ENCODE measurements at places on chromosomes 1 and 21.

- no peak for DNase-seq
Measured at GRCh38 chr1:40981691-40982448, 2.4 kb downstream of the CTPS1 start.

DNA sequence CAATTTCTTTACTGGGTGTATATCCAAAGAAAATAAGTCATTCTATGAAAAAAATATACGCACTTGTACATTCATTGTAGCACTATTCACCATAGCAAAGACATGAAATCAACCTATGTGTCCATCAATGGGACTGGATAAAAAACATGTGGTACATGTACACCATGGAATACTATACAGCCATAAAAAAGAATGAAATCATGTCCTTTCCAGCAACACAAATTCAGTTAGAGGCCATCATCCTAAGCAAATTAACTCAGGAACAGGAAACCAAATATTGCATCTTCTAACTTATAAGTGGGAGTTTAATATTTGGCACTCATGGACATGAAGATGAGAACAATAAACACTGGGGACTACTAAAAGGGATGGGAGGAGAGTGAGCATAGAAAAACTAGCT, 325.7 kb downstream of the TGFB2 start:
- no peak for DNase-seq

DNA sequence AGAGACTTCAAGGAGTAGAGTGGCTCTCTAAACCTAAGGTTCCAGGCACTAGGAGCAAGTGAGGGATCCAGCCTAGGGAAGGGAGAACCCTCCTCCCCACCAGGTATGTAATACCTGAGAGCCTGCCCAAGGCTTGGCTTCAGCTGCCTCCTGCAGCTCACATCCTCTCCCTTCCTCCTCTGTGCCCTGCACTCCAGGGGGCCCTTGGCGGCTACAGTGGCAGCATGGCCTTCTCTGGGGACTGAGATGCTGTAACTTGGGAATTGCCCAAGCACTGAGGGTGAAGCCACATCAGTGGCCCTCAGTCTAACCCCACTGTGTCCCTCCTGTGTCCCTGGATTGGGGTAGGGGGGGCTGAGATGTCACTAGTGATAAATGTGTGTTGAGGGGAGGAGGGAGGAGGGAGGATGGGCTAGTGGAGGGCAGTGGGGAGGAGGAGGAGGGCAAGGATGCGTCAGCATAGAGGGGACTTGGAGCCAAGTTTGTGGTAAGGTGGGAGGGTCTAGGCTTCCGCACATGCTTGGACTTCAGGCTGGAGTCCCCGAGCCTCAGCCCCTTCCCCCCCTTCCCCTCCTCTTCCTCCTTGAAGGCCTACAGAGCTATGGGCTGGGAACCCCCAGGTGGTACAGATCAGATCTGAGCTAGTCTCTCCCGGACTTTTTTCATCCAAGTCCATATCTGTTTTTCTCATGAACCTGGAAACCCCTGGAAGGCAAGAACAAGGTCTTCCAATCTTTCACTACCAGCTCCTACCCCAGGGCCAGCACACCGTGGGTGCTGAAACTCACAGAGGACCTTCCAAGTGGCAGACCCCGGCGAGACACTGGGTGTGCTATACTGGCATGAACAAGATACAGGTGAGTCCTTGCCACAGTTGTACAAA, 17.5 kb downstream of the COL9A2 start:
- no peak for DNase-seq

- DNase-seq: no peak
Measured at GRCh38 chr1:232533328-232533727, 96.6 kb downstream of the SIPA1L2 start.

GRCh38 chr1:115671176-115671934, 29.6 kb downstream of the VANGL1 start:
- DNase-seq: no peak

DNA sequence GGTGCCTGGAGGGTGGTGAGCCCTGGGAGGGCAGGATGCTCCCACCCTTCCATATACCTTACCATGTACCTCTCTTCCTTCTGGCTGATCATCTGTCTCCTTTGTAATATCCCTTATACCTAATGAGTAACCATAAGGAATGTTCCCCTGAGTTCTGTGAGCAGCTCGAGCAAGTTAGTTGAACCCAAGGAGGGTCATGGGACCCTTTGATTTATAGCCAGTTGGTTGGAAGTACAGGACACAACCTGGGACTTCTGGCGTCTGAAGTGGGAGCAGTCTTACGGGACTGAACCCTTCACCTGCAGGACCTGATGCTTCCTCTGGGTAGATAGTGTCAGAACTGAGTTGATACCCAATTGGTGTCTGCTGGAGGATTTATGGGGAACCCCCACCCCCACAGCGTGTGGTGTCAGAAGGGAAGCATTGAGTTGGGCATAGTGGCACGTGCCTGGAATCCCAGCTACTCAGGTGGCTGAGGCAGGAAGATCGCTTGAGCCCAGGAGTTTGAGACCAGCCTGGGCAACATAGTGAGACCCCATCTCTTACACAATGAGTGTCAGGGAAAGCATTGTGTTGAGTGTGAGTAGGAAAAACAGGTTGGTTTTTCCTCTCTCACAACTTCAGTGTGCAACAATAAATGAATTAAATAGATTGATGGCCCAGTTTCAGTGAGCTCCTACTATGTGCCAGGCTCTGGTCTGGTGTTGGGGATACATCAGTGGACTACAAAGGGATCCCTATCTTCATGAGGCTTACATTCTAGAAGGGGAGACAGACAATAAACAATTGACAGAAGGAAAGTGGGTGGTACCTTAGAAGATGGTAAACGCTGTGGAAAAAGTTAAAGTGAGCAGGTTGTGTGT, 16.0 kb downstream of the DNAJC16 start:
- DNase-seq: no peak

Measured in CD4-positive, alpha-beta T cell treated with Interleukin-21 for 1 hour (primary cell).